ENCODE measurements at places on chromosomes 1 and 21.

DNA sequence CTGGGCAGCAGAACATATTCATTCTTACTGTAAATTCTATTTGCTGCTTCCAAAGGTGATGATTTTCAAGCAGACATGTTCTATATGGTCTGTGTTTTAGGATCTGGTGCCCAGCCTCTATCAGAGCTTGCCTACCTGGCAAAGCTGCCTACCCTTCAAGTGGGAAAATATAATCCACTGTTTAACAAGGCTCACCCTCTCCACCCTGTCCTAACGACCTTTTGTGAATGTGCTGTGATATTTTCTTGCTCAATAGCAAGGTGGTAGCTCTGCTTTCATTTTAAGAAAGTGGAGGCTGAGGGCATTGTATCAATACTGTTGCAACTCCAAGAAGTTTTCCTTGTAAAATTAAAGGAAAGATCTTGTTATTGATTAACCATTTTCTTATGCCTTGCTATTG lies 26.0 kb upstream of the AGO1 start:
- no peak for DNase-seq

DNA sequence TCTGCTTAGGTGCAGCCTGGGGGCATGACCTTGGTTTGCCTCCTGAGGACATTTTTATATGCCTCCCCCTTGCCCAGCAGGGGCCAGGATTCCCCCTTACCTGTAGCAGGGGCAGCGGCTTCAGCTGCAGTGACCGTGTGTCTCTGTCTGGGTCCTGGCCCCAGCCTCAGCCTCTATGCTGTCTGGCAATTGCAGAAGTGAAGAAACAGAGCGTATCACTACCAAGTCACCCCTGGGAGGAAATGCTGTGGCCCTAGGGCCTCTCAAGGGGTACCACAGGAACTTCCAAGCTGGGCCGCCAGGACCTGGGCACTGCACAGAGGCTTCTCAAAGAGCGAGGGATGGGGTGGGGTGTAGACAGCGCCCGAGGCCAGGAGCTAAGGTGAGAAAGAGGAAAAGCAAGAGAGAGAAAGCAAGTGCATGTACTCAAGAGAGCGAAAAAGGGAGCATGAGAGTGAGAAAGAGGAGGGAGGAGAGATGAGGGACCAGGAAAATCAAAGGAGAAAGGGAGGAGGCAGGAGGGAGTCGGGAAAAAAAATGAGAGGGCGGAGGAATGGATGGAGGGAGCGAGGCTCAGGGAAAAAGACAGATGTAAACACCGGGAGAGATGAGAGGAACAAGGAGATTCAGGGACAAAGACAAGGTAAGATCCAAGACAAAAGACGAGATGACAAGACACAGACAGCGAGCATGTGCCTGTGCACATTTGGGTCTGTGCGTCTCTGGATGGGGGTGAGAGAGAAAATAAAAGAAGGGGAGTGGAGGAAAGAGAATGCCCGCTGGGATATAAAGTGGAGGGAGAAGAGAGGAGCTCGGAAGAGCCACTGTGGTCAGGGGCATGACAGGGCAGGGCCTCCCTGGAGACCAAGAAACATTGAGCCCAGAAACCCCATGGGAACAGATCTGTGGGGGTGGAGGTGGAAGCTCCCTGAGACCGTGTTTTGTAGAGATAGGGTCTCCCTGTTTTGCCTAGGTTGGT lies at the start of gene PTAFR:
Gene PTAFR, minus strand, starts transcription at position 199 of the 979 bp plus-strand sequence. CDS start 25,669 bp downstream, outside the sequence.
- no peak for DNase-seq

GRCh38 chr1:9690440-9691107 lies 39.0 kb downstream of the PIK3CD start:
- DNase-seq: no peak

DNA sequence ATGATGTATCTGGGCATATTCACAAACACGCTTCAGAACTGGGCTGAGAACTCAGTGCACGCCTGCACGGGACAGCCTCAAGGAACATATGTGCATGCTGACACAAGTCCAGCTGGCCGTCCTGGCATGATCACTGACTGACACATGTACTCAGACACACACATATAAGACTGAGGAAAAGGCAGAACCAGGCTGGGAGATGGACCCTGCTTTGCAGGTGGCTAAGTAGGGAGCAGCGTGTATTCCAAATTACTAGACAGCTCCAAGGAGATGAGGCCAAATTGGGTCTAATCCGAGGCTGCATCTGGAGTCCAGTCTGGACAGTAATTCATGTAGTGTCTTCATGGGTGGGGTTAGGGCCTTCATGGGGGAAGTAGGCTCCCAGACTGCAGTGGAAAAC lies 41.4 kb upstream of the GJB5 start:
- no peak for DNase-seq

DNA sequence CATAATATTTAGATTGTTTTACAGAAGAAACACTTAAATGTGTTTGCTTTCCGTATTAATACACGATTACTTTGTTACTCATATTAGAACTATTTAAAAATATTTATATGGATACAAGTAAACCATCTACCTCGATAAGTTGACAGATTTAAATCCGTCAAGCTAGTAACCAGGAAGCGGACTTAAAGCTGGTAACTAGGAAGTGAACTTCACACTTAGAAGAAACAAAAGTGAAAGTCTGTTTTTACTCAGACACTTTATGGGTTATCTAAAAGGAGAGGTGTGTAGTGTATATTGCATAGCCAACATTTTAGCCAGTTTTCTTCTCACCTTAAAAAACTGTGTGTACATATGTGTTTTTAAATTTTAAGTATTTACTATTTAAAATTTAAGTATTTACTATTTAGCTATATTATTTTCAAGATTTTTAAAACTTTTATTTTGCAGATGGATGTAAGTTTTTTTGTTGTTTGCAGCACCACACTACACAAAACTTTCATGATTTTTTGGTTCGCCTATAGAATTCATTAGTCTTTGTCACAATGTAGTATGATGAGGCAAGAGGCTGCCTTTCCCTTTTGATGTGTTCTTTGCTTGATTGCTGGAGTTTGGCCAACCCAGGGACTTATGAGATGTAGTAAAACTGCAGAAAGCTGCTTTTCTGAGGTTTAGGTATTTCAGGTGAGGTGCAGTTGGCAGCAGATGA lies 2.7 kb downstream of the USP25 start:
- peak; percentile 66 for DNase-seq

- DNase-seq: no peak
These were observed 18.1 kb downstream of the RSBN1 start for GRCh38 chr1:113793878-113794834.

GRCh38 chr1:44831516-44831915 lies 11.5 kb downstream of the PTCH2 start:
- no peak for DNase-seq

DNA sequence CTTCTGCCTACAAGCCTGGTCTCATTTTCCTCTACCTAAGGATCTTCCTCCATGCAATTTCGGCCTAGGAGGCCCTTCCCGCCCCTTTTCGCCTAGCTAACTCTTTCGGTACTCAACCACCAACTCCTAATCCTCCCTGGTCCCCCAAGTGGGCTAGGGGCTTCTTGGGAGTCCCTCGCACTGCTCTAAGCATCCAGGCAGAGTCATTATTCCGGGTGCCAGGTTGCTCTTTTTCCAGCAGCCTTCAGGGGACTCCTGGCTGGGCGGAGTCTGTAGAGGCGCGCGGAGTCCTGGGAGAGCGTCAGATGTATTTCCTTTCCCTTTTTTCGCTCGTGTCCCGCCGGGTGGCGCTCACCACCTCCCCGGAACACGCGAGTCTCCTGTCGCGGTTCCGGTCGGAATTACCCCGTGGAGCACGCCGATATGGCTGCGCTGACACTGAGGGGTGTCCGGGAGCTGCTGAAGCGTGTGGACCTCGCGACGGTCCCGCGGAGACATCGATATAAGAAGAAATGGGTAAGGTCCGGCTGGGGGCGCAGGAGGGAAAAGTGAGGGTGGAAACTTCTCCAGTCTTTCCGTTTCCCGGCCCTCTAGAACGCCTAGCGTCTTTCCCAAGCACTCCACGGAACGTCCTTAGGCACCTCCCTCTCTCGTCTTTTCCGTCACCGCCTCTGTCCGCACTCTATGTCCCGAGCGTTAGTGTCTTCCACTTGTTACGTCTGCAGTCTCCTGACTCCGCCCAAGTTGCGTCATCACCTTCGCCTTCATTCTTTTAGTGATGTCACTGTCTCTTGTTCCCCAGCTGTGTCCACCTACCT lies at the start of gene NSUN4:
Gene NSUN4, plus strand, starts transcription at position 404 of the 818 bp plus-strand sequence. Its CDS starts 20 bp downstream, at position 424.
- peak; percentile 96 for DNase-seq

- no peak for DNase-seq
These were observed 208.7 kb downstream of the SIPA1L2 start for GRCh38 chr1:232421143-232421796.

GRCh38 chr1:28354121-28354520 lies 15.4 kb upstream of the PHACTR4 start:
- peak; percentile 55 for DNase-seq

GRCh38 chr1:117590273-117590925 lies 15.4 kb upstream of the TENT5C start:
- no peak for DNase-seq

GRCh38 chr1:19734472-19734999 lies 65.2 kb downstream of the TMCO4 start:
- DNase-seq: peak; percentile 76

DNA sequence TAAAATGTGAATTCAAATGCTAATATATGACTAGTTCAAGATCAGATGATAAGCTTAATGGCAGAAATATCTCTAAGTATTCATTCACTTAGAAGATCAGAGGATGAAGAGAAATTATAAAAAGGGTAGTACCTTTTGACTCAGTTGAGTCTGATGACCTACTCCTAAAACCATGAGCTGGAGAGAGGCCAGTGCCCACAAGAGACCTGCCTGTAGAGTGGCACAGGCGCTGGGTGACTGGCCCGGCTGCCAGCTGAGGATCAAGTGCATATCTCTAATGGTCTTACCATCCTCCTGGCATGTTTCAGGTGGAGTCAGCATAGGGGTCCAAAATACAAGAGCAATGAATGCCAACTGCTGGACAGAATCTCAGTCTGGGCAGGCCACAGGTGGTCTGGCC lies 14.1 kb downstream of the DDAH1 start:
- DNase-seq: no peak

DNA sequence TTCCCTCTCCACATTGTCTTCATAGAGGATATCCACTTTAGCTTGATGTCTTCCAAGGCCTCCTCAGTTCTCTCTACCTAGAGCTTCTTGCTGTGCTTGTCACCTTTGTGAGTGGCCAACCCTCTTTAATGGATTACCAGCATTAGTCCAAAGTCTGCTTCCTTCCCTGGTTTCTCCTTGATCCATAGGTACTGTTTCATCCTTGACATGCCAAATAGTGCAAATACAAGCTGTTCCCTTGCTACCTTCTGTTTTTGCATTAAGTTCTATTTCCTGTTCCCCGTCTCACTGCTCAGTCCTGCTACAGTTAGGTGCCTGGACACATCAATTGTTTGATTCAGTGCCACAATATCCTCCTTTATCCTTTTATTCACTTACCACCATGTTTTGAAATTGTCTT lies 19.2 kb downstream of the MAST2 start:
- DNase-seq: no peak

GRCh38 chr1:116567790-116568661 lies 2.8 kb downstream of the CD58 start:
- DNase-seq: no peak

DNA sequence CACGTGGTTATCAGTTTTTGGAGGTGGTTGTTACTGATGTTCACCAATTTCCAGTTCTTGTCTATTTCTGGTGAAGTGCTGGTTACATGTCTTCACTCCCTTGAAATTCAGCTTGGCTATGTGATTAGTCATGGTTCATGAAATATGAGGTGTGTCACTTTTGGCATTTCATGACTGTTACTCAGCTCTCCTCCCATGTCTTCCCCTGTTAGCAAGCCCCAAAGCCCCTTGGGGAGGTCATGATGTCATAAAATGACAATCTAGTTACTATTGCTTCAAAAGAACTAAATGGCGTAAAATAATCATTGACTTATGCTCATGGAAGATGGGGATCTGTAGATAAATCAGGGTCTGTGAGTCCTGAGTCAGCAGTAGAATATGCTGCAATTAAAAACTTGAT lies 425.1 kb downstream of the SETD4 start:
- peak; percentile 58 for DNase-seq

DNA sequence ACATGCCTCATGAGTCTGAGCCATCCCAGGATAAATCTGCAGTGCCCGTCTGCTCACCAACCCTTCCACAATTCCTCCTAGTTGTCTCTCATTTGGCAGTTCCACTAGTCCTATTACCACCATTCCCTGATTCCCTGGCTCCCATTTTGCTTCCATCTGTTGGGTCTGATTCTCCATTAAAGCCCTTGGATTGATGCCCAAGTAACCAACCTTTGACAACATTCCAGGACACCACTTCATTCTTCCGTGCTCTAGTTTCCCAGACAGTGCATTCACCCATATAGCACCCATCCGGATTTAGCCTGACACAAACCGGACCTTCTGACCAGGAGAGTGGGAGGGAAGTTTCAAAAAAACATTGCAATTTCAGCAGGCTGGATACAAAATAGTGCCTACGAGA lies 189.4 kb upstream of the PALMD start:
- DNase-seq: peak; percentile 17

DNA sequence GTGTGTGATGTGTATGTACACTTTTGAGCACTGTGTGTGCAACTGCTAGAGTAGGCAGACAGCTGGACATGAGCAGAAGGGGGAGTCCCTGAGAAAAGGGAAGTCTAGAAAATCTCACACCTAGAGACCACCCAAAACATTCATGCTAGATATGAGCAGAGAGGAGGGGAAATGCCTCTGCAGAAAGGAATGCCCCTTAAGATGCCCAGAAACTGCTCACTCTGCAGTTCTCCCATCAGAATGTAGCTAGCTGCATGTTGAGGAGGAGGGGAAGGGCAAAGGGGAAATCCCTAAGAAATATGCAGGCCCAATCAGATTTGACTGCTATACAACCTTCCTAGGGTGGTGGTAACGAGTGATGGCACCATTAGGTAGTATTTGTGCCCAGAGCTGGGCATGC lies 31.8 kb upstream of the MAGOH start:
- DNase-seq: no peak

DNA sequence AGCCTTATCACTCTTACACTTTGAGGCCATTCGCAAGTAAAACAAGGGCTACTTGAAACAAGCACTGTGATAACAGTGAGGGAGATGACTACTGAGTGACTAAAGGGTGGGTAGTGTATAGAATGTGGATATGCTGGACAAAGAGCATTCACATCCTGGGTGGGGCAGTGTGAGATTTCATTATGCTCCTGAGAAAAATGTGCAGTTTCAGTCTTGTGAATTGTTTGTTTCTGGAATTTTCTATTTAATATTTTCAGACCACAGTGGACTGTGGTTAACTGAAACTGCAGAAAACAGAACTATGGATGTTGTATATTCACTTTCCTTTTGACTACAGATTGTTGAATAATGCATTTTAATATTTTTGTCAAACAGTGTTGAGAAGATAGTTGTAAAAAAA lies 25.1 kb upstream of the B3GALT2 start:
- peak; percentile 85 for DNase-seq

GRCh38 chr21:34576041-34576511 lies 38.8 kb downstream of the RCAN1 start:
- DNase-seq: no peak

GRCh38 chr1:244080343-244080929 lies 29.4 kb downstream of the ZBTB18 start:
- peak; percentile 8 for DNase-seq

Measured in choroid plexus epithelial cell (primary cell).